ENCODE measurements at places on chromosomes 1 and 21.

GRCh38 chr1:94560333-94560732, 18.8 kb upstream of the F3 start:
- no peak for DNase-seq

GRCh38 chr1:227541796-227542152, 21.6 kb upstream of the ZNF678 start:
- no peak for DNase-seq

DNA sequence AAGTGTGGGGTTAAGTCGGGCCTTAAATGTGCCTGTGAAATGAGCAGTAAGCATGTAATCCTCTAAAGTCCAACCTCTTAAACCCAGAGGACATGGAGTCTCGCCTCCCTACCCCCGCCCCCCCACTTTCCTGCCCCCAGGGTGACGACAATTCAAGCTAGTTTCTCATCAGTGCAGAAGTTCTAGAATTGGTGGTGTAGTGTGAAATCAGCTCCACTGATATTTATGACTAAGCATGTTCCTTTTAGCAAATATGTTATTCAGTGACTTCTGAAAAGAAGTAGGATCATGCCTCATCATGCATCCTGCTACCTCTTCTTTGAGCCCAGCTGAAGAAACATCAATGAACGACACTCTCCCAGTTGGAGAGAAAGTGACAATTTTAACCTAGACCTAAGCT, 2.6 kb upstream of the ABCB10 start:
- no peak for DNase-seq

DNA sequence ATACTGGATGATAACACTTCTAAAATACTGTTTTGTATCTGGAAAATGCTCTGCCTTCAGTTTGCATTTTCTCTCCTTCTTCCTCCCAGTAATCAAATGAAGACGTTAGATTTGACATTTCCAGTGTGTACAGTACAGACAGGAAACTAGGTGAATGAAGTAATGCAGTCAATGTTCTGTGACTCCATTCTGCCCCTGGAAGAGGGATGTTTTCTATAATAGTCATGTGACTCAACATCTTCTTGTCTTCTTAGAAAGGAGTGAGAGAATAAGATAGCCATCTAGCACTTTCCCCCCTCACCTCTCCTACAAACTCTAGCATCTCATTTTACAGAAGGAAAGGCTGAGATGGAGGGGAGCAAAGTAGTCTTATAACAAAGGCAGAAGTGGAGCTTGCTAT, 77.6 kb downstream of the DDR2 start:
- no peak for DNase-seq

GRCh38 chr1:189962181-189962580, 515.5 kb downstream of the BRINP3 start:
- no peak for DNase-seq

DNA sequence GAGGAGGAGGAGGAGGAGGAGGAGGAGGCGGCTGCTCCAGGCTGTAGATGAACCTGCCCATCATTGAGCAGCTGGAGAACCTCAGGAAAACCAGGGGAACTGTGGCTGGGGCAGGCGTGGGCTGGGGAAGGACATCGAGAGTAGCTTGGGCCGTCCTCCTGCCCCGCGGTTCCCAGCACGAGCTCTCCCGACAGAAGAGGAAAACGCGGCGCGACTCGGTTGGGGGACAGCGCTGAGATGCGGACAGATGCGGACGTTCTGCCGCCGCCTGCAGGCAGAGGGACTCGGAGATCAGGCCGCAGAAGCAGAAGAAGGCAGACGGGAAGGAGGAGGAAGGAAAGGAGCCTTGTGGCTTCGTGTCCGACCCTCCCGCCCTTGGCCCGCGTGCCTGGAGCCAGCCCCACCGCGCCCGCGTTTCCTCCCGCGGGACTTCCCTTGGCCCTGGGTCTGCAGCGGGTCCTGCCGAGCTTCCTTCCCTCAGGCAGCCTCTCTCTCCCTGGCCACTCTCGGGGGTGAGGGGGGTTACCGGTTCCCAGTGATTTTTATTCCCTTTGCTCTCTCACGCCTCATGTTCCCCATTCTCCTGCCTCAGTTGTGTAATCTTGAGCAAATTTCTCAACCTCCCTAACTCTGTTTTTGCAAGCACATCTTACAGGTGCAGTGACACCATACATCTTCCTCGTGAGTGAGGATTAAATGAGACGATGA, 1.7 kb upstream of the TNFRSF9 start:
- DNase-seq, result no peak

DNA sequence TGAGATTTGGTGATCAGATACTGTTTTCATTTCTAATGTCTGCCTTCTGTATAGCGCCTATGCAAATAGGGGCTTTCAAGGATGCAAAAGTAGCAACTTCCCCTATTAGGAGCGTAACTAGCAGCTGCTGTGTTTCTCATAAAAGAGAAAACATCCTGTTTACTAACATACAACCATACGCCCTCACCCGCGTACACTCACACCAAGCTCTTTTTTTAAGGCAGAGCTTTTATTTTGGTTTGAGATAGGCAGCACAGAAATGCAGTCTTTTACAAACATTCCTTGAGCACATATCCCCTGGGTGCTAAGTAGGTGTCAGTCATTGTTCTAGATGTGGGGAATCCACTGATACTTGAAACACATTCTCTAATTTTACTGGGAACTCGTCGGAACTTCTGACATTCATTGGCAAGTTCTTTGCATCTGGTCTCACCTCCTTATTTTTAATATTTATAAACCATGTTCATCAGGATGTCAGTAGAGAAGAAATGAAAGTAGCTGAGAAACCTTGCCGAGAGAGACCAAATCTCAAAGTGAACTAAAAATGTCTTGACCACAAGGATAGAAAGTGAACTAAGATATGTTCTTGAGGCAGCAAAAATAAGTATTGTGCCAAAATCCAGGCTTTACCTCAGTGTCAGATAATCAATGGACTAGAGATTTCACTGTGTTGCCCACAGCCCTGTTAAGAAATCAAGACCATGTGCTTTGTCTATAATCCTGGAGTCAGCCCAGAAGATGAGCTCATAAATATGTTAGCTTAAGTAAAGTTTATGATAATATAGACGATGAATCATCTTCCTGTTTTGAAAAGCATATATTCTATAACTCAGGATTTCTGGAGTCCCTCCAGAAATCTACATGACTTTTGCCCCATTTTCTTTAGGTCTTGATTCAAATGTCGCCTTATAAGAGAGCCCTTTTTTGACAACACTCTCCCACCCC, 350.9 kb downstream of the ST6GALNAC3 start:
- no peak for DNase-seq

GRCh38 chr1:230773396-230774033, 26.3 kb downstream of the CAPN9 start:
- DNase-seq, result no peak

GRCh38 chr1:22349362-22350043, 102.1 kb upstream of the ZBTB40 start:
- no peak for DNase-seq

GRCh38 chr1:11643782-11644181, 10.4 kb downstream of the FBXO2 start:
- no peak for DNase-seq

GRCh38 chr1:41381692-41382479, 20.7 kb downstream of the FOXO6 start:
- DNase-seq, result no peak

- no peak for DNase-seq
Measured at GRCh38 chr1:212518188-212519054, 85.7 kb downstream of the NENF start.

GRCh38 chr1:228937851-228938536, 202.7 kb downstream of the RHOU start:
- DNase-seq, result no peak

DNA sequence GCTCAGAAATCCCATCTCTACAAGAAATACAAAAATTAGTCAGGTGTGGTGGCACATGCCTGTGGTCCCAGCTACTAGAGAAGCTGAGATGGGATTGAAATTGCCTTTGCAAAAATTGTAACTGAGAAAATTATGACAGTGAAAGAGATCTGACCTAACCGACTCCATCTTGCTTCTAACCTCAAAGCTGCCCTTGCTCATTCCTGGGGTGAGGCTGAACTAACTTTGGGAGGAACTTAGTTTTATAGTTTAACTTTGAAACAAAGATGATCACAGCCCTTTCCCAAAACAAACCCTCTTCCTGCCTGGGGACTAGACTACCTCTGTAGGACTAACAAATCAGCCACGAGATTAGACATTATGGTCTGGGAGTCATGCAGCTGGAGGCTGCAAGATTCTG, 33.8 kb upstream of the ERO1B start:
- no peak for DNase-seq

DNA sequence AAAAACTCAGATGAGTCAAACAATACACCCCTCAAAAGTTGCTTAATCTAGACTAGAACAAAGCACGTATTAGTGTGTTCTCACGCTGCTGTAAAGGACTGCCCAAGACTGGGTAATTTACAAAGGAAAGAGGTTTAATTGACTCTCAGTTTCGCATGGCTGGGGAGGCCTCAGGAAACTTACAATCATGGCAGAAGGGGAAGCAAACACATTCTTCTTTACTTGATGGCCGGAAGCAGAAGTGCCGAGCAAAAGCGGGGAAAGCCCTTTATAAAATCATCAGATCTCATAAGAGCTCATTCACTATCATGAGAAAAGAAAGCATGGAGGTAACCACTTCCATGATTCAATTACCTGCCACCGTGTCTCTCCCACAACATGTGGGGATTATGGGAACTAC, 10.1 kb downstream of the JAM2 start:
- no peak for DNase-seq

- no peak for DNase-seq
Measured at GRCh38 chr1:109197158-109198042, 16.3 kb upstream of the SARS1 start.

DNA sequence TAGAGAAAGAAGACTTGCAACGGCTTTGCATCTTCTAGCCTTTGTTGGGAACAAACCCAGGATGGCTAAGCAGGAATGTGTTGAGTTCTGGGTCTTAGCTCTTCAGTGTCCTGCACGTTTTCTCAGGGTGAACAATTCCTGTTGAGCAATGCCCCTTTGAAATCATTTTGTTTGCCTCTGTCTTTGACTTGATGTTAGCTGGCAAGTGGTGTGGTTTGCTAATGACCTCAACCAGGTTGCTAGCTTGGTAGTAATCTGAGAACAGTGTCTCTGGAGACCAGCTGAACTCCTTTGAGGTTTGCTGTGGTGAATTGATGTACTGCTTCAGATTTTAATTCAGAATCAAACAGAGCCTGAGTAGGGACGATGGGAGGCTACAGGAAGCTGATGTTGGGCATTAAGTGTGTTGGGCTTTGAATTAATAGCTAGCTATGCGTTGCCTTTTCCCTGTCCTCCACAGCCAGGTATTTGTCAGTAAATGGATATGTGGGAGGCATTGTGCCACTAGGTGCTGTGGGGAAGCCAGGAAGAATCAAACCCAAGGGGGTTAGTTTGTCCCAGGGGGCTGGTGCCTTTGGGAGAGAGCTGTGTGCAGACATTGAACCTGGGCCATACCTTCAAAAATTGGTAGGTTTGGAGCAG, 23.3 kb upstream of the SRSF10 start:
- DNase-seq, result no peak

GRCh38 chr1:160260406-160261382, 1.7 kb downstream of the DCAF8 start:
- no peak for DNase-seq

- no peak for DNase-seq
Measured at GRCh38 chr1:213507472-213508223, 456.6 kb downstream of the RPS6KC1 start.

GRCh38 chr1:2946999-2947690, 74.1 kb upstream of the ACTRT2 start:
- DNase-seq, result no peak

GRCh38 chr1:28510273-28510969, 4.6 kb downstream of the RCC1 start:
- no peak for DNase-seq

DNA sequence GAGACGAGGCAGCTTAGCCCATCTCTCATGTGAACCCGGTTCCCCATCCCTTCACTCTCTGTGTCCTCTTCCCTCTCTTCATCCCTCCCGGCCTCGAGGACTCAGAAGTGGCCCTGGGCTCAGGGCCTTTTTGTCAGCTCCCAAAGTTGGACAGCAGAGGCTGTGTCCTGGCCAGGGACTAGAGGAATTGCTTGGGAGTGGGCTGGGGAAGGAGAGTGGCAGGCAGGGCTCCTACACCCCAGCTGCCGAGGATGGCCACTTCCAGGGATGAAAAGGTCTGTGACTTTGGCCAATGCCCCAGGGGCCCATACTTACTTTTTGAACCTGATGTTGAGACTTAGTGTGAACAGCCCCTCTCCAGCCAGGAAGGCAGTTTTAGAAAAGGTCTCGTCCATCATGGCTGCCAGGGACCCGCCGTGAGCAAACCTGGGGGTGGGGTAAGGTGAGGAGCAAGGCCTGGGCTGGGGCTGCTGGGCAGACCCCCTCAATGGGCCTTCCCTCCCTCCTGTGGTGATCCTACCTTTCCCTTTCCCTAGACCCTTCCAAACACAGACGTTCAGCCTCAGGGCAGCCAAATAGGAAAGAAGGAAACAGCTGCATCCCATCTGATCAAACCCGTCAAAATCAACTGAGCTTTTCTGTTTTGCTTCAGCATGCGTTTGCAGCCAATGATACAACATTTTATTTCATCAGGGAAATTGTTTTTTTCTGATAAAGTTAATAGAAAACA, 5.5 kb downstream of the THEM5 start:
- no peak for DNase-seq

DNA sequence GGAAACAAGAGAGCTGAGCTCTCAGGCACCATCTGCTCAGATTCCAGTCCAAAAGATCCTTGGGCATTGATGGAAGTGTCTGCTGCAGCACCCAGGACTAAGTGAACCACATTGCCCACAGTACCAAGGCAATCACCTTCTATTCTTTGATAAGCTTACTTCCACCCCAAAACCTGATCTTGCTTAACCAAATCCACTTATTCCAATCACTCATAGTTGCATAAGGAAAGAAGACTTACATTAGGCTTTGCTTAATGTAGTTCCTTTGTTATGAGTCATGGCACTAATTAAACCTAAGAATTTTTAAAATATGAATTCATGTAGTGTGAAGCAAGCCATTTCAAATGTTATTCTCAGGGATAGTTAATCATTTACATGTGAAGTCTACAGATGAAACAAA, 84.5 kb downstream of the UCHL5 start:
- DNase-seq, result no peak

DNA sequence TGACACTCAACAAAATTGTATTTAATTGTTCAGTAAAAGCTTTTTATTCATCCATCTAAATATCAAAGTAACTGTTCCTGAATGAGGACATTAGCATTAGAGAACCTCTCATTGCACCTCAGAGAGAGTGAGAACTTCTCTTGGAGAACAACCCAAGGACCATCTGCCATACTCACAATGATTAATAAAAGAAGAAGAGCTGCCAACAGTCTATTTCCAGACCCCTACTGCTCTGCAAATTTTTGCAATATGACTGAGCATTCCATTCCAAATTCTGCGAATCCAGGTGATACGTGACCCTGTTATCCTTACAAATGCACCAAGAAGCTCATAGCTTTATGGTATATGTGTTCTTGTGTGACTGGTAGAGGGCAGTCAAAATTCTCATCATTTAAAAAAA, 422.5 kb downstream of the NEGR1 start:
- no peak for DNase-seq
